ENCODE measurements at places on chromosomes 1 and 21. TPM values are rescaled to one million over a fixed set of nuclear protein-coding genes. Genes with fewer than 3 reads are reported as not detected.

The DPYD gene
- 7.5 TPM for total RNA-seq

The FAAH gene
- 2.8 TPM for total RNA-seq

GRCh38 chr1:84020151-84020550 lies 21.2 kb upstream of the TTLL7 start:
- H3K4me1 ChIP-seq: no peaks in the 10 kb centered on the region
- H3K27me3 ChIP-seq: no peaks in the 10 kb centered on the region
- H3K4me3 ChIP-seq: no peak overlapping the region

DNA sequence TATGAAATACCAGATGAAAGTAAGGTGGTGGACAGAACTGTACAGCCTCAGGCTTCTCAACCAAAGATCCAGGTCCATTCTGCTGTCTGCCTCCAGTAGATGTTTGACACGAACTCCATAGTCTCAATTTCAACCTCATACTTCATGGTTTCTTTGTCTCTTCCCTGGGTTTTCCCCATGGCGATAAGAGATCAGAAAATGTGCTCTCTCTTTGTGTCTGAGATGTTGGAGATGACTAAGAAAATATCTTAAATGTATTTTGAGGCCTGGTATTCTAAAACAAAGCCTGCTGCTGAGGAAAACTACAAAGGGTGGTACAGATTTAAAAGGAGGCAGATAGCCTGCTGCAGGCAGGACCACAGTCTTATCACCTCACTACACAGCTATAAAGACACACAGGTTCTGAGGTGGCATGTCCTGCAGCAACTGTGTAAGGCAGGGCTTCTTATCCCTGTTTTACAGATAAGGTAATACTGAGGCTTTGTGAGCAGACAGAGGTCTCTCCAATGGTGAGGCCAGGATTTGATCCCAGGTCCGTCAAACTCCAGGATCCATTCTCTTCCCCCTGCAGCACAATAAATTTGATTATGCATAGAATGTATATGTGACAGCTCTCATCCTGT lies 40.0 kb upstream of the CACNA1E start:
- no peak for DNase-seq
- no peaks in the 10 kb centered on the region for H3K36me3 ChIP-seq
- no peak overlapping the region for H3K27ac ChIP-seq
- H3K27me3 ChIP-seq: no peaks in the 10 kb centered on the region
- H3K4me1 ChIP-seq: no peaks in the 10 kb centered on the region

- no peak for DNase-seq
- H3K36me3 ChIP-seq: no peaks in the 10 kb centered on the region
- no peak overlapping the region for H3K4me3 ChIP-seq
- H3K27ac ChIP-seq: no peak overlapping the region
Observed at GRCh38 chr1:34128186-34128889, 36.7 kb downstream of the CSMD2 start.

DNA sequence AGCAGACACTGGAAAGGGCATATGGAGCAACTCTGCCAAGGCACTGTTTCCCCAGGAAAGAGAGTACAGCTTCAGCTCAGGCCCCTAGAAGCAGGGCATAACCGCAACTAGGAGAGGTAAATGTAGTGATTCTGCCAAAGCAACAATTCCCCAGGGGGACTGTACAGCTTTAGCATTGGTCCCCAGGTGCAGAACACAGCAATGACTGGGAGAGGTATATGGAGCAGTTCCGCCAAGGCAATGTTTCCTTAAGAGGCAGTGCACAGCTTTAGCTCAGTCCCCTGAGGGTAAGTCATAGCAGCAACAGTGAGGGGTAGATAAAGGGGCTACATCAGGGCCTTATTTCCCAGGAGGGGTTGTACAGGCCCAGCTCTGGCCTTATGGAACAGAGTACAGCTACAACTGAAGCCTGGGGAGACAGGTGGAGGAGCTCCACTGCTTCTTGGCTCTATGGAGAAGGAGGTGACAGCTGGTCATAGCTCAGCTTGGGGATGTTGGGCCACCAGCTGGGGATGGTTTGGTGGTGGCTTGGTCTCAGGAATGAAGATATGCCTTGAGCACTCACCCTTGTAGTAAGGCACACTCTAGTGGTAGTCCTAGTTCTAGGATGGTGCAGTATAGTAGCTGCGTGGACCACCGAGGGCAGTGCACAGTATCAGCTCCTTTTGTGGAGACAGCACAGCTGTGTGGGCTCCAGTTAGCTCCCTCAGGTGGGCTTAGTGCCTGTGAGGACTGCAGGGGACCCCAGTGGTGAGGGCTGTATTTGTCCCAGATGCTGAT lies 582.7 kb downstream of the PTPRC start:
- peaks cover 17% of the 10 kb centered on the region for H3K4me1 ChIP-seq
- H3K27ac ChIP-seq: no peak overlapping the region
- no peaks in the 10 kb centered on the region for H3K27me3 ChIP-seq
- no peak overlapping the region for H3K4me3 ChIP-seq

DNA sequence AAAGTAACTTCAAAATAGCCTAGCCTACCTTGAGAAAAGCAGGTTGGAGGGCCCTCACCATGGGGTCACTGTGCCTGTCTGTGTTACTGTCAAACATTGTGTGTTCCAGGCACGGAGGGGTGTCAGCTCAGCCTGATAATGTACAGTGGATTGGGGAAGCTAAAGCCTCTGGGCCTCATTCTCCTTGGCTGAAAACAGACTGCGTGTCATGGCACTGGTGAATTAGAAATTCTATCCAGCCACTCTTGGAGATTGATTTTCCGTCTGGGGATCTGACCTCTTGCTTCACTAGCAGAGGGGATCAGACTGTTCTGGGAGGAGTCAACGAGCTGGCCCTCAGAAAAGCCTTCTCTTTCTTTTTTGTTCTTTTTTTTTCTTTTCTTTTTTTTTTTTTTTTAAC lies 123.5 kb upstream of the HOOK1 start:
- H3K27me3 ChIP-seq: no peaks in the 10 kb centered on the region
- DNase-seq: no peak
- H3K4me3 ChIP-seq: no peak overlapping the region
- no peak overlapping the region for H3K27ac ChIP-seq
- H3K4me1 ChIP-seq: no peaks in the 10 kb centered on the region

DNA sequence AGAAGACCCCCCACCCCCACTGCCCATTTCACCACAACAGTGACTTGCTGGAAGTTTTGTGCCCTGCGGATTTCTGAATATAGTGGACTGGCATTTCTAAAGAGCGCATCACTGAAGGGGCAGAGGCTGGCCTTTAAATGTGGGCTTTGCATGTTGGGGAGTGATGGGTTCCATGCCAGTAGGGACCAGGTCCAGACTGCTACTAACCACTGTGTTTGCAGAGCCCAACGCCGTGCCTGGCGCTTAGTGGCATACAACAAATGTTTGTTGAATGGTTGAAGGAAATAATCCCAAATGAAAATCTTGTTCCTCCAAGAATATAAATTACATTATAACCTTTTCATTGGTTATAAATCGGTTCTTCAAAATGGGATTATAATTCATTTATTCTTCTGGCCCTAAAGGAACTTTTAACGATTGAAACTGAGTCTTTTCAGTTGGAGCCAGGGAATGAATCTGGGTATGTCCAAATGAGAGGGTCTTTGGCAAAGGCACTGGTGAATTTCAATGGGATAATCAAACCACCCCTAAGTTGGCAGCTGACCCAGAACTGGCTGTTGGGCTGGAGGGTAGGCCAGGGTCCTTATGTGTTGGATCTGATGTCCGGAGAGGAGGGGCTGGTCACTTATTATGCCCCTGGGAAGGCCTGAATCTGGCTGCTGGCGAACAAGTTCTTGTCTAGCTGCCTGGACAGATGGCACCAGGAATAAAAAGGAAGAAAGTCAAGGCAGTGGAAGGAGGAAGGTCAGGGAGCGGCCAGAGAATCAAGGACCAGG lies 13.8 kb upstream of the SDHB start:
- no peak overlapping the region for H3K4me3 ChIP-seq
- H3K27ac ChIP-seq: no peak overlapping the region
- H3K27me3 ChIP-seq: no peaks in the 10 kb centered on the region
- H3K36me3 ChIP-seq: peaks cover 2% of the 10 kb centered on the region

DNA sequence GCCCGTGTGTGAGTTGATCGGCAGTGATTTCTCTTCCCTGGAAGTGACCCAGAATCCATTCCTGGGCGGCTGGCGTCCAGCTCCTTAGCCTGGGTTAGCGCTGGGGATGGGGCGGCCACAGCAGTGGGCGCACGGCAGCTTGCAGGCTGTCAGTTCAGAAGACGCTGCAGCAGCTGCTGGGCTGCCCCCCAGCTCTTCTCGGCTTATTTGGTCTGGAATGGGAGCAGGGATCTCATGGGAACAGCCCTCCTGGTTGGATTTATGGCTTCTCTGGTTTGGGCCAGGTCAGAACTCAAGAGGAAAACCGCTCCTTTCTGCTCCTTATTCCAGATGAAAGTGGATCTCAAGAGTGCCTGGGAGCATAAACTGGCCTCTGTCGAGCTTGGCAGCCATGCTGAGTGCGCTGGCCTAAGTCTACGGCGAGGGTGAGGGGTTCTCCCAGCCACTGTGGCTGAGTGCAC lies 148.2 kb downstream of the PRDM16 start:
- no peaks in the 10 kb centered on the region for H3K36me3 ChIP-seq
- no peak overlapping the region for H3K27ac ChIP-seq
- H3K27me3 ChIP-seq: peaks cover 3% of the 10 kb centered on the region
- no peak overlapping the region for H3K4me3 ChIP-seq
- no peaks in the 10 kb centered on the region for H3K4me1 ChIP-seq
- DNase-seq: no peak

- H3K36me3 ChIP-seq: peaks cover 65% of the 10 kb centered on the region
- no peak for DNase-seq
Observed at GRCh38 chr1:29145739-29146437, 22.2 kb upstream of the TMEM200B start.

DNA sequence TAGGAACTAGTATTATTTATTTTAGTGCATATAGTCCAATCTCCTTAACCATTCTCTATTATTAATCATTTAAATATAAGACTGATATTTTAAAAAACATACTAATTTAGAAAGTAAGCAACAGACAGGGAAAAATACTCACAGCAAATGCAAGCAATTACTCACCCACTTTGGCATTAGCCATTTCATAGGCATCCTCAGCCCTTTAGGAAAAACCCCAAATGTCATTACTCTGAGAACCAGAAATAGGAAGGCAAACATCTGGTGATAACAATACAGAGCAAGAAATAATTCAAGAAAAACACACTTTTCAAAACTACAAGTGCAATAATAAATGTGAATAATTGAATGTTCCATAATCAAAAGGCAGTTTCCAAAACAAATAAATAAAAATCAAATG lies 545.1 kb downstream of the PLPP3 start:
- H3K27ac ChIP-seq: no peak overlapping the region
- H3K36me3 ChIP-seq: no peaks in the 10 kb centered on the region
- DNase-seq: no peak

DNA sequence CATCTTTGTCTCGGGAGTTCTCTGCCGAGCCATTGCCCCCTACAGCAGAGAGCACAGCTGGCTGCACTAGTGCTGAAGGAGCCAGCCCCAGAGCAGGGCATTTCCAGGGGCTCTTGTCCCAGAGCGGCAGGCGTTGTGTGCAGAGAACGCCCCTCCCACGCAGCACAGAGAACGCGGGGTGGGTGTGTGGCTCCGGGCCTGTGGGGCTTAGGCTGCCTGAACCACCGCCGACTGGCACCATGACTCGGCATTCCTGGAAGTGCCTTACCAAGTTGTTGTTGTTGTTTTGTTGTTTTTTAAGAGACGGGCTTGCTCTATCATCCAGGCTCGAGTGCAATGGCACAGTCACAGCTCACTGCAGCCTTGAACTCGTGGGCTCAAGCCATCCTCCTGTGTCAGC lies 15.8 kb upstream of the DIP2A start:
- H3K4me1 ChIP-seq: peaks cover 8% of the 10 kb centered on the region
- H3K27ac ChIP-seq: peak overlapping the region; percentile 45
- H3K36me3 ChIP-seq: peaks cover 31% of the 10 kb centered on the region
- no peak overlapping the region for H3K4me3 ChIP-seq
- H3K27me3 ChIP-seq: no peaks in the 10 kb centered on the region

GRCh38 chr21:42269386-42269785 lies 45.8 kb downstream of the TFF3 start:
- peaks cover 2% of the 10 kb centered on the region for H3K36me3 ChIP-seq
- H3K27me3 ChIP-seq: no peaks in the 10 kb centered on the region
- H3K4me1 ChIP-seq: peaks cover 30% of the 10 kb centered on the region
- H3K27ac ChIP-seq: peak overlapping the region; percentile 87
